ENCODE measurements at places on chromosomes 1 and 21.

DNA sequence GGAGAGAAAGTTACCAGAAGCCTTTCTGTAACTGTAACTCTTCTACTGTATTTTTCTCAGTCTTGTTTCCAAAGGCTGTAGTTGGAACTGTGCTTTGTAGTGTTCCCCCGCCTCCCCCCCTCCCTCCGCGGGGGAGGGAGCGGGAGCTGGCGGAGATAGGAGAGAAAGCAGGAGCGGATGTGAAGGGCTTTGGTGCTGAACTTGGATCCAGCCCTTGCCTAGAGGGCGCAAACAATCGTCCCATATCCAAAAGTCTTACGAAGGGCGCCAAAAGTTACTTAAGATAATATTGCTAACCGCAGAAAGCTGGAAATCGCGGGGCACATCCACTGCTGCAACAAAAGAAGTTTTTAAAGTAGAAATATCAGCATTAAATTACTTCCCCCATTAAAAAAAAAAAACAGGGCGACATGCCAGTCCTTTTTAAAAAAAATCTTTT lies 2.4 kb upstream of the NFIA start:
- DNase-seq, result peak; percentile 65

- DNase-seq, result no peak
Observed at GRCh38 chr1:167630568-167631385, 745 bp downstream of the RCSD1 start.

- no peak for DNase-seq
Observed at GRCh38 chr1:33880305-33880704, 16.4 kb downstream of the HMGB4 start.

GRCh38 chr1:85116856-85117255 lies 68.6 kb upstream of the MCOLN3 start:
- DNase-seq, result no peak

DNA sequence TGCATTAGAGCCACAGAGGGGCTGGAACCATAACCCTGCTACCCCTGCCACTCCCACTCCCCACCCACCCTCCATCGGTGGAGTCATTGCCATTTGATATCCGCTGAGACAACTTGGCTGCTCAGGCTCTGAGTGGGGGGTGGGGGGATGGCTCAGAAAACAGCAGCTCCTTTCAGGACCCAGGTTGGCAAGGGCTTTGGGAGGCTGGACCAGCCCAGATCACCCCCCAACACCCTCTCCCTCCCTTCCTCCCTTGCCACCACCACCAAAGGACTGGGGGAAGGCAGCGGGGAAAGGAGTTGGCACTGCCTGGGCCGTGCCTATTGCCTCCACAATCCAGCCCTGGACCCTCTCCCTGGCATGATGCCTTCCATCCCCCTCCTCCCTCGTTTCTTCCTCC lies 1.7 kb downstream of the KCNJ10 start:
- no peak for DNase-seq
